ENCODE measurements at places on chromosomes 11 and 22.

DNA sequence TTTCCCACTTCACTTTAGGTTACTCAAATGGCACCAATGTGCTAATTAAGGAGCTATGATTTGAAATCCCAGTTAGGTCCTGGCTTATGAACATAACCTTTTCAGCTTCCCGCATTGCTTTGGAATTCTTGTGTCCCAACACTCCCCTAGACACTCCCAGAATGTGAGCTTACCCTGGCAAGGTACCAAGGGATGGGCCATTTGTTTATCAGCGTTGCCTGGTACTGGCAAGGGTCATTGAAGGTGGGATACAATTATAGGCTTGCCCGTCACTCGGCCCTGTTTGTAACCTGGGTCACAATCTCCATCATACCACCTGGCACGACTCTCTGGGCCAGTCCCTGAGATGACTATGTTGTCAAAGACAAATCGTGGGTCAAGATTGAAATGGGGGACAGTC, 5.4 kb downstream of the CSRP3 start:
- no peak for DNase-seq

DNA sequence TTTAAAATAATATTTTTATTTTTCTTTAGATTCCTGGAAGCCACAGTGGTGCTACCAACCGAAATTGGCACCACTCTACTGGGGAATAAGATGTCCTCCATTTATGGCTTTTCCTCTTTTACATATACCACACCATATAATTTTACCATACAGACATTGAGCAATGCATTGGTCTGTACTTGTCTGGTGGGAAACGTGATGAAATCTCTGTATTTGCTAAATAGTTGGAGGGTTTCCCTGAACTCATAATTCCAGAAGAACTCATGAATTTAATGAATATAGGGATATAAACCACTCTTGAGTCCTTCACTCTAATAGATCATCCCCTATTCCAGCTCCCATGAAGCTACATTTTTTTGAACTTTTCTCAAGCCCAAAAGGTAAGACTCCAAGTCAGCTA, 28.0 kb upstream of the MMP13 start:
- no peak for DNase-seq

GRCh38 chr22:23058063-23058462, 12.3 kb upstream of the GNAZ start:
- DNase-seq = no peak

DNA sequence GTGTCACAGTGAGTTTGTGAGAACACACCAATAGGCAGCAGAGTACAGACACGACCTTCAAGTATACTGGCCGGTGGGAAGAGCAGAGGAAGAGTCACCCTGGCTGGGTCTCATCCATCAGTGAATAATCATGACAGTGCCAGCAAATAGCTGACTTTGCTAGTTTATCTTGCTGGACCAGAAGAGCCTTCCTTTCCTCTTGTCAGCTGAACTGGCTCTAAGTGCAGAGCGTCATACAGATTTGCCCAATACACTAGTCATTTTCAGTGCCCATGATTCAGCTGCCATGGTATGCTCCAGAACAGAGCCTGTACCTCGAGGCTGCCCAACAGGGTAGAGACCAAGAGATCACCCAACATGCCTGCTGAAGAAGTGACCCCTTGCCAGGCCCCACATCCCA, 82.9 kb upstream of the TBCEL start:
- DNase-seq = no peak

DNA sequence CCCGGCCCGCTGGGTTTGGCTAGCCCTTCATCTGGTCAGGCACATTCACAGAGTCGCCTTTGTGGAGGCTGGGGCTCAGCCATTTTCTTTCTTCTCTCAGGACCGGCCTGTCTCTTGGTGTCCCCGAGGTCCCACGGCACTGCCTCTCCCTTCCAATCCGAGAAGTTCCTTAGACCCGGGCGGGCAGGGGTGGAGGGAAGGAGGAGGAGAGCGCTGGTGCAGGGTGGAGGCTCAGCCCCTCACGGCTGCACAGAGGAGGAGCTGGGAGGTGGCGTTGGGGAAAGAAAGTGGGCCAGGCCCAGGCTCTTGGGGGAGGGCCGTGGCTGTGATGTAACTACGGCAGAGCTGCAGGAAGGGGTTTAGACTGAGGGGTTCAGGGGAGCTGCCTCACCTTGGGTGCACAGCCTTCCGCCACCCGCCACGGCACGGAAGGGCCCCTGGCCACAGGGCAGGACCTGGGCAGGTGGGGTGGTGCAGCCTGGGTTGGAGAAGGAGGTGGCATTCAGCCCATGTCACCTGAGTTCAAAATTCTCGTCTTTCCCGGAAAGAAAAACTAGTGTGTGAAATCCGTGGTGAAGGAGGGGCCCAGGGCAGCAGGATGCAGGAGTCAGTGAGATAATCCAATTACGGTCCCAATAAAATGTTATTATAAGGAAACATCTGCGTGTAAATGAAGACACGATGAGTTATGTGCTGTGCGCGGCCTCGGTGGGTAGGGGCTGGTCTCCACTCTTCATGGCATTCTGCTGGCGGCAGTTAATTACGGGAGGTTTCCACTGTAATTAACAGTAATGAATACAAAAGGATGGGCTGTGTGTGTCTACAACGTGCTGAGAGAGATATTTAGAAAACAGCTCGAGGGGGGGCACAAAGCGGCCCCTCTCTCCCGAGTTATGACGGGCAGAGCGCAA, 1.7 kb downstream of the BRSK2 start:
- no peak for DNase-seq

GRCh38 chr11:115181538-115181937, 322.7 kb downstream of the CADM1 start:
- no peak for DNase-seq
